Astrocyte of the cerebellum (primary cell): ENCODE measurements at places on chromosomes 2 and 18.

DNA sequence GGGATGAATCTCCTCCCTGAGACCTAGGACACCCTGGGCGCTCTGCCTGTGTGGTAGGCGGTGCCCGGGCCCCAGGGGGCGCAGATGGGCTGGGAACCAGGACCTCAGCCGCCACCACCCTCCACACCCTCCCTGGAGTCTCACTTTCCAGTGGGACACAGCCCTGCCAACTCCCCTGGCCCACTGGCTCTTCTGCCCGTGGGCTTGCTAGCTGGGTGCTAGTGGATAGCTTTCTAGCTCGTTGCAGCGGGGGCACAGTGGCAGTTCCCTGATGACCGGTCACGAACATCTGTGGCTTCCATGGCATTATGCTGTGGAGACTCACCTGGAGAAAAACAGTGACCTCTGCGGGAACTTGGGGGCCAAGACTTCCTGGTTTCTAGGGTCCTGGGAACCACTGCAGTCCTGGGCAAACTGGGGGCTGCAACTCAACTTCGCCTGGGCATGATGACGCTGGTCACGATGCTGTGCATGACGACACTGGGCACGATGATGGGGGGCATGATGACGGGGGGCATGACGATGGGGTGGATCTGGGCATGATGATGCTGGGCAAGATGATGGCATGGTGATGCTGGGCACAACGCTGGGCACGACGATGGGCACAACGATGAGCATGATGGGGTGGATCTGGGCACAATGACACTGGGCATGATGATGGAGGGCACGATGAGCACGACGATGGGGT lies 31.0 kb upstream of the ALLC start:
- DNase-seq, result no peak

DNA sequence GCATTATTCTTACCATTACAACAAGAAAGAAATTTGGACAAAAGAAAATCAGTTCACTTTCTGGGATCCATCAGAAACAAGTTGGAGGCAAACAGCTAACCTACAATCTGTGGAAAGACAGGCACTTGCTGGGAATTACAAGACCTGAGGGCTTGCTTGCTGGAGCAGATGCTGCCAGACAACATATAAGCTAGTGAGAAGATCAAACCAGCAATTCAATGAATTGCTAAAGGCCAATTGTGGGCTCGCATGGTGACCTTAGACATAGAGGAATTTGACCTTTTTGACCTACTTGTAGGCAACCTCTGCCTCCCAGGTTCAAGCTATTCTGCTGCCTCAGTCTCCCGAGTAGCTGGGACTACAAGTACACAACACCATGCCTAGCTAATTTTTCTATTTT lies 921.2 kb upstream of the CNTNAP5 start:
- no peak for DNase-seq

DNA sequence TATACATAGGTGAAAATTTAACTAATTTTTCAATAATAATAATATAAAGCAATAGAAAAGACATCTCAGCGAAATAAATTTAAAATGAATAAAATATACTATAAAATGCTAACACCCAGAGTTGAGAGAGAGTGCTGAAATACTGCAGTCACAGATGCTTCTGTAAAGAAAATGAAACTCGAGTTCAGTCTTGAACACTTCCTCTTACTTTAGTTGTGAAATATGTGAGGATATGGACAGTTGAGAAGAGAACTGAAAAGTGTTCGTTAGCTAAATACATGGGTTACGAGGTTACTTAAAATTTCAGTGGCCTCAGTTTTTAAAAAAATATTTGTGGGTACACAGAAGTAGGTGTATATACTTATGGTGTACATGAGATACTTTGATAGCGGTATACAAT lies 106.8 kb downstream of the DNAH7 start:
- DNase-seq, result no peak

DNA sequence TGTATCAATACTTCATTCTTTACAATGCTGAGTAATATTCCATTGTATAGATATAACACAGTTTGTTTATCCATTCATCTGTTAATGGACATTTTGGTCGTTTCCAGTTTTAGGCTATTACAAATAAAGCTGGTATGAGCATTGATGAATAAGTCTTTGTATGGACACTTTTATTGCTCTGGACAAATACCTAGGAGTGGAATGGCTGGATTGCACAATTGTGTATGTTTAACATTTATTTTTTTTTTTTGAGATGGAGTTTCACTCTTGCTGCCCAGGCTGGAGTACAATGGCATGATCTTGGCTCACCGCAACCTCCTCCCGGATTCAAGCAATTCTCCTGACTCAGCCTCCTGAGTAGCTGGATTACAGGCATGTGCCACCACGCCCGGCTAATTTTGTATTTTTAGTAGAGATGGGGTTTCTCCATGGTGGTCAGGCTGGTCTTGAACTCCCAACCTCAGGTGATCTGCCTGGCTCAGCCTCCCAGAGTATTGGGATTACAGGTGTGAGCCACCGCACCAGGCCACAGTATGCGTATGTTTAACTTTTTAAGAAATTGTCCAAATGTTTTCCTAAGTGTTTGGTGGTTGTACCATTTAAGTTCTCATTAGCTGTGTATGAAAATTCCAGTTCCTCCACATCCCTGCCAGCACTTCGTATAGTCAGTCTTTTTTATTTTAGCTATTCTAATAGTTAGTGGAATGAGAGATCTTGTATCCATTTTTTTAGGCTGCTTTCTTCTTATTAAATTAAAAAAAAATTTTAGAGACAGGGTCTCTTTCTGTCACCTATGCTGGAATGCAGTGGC lies 194.9 kb upstream of the HAAO start:
- no peak for DNase-seq

GRCh38 chr2:126963390-126963789 lies 64.7 kb downstream of the TEX51 start:
- DNase-seq, result no peak

DNA sequence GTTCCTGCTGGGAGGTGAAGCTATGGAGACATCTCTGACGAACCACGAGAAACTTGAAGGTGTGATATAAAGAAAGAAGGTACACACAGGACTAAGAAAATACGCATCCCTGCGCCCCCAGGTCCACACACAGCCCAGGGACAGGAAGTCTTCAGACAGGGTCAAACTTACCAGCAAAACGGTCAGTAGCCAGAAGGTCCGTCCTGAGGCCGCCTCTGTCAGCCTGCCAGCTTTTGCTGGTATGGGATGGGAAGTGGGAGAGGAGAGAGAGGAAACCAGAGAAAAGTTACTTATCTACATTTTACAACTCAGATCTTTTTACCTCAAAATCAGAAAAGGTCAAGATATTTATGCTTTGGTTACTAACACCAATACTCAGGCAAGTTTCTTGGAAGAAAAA lies 47.2 kb downstream of the HDLBP start:
- DNase-seq, result no peak

- no peak for DNase-seq
Observed at GRCh38 chr2:76641506-76641905, 880.7 kb downstream of the LRRTM4 start.
